NCI-H2227 treated with DMSO at 0.1 percent for 48 hours (cell line): ENCODE measurements at places on chromosomes 7 and 10.

GRCh38 chr10:1449021-1449420 lies 288.3 kb downstream of the ADARB2 start:
- DNase-seq = no peak

- no peak for DNase-seq
Observed at GRCh38 chr7:15399441-15399840, 162.4 kb downstream of the AGMO start.

GRCh38 chr10:24483701-24484100 lies 240.0 kb downstream of the ARHGAP21 start:
- DNase-seq = no peak

GRCh38 chr10:126476246-126476645 lies 88.0 kb upstream of the ADAM12 start:
- DNase-seq = peak; percentile 22
